ENCODE measurements at places on chromosomes 12 and 14. TPM values are rescaled to one million over a fixed set of nuclear protein-coding genes. Genes with fewer than 3 reads are reported as not detected.

GRCh38 chr12:2319737-2320506 is 267.1 kb downstream of the CACNA1C start:
- DNase-seq: no peak

GRCh38 chr12:50841716-50842531 is 802 bp upstream of the TMPRSS12 start:
- DNase-seq: no peak

DNA sequence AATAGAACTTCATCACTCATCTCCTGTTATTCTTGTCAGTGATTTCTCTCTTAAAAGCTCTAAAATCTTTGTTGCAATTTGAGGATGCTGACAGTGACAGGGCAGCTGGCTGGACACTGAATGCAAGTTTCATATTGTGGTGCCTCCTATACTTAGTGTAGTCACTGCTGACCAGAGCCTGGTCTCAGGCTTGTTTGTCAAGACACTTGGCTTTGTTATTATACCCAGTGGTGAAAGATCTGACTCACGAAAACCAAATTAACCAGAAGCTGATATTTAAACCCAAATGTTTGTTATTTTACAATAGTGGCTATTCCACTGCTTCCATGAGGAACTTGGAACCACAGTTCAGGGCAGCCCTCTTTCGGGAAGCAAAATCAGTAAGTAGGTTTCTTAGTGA is 42.8 kb downstream of the RPGRIP1 start:
- DNase-seq: no peak

BRAP gene
- total RNA-seq: 18.1 TPM

MMP17 gene
- not detected for total RNA-seq

DNA sequence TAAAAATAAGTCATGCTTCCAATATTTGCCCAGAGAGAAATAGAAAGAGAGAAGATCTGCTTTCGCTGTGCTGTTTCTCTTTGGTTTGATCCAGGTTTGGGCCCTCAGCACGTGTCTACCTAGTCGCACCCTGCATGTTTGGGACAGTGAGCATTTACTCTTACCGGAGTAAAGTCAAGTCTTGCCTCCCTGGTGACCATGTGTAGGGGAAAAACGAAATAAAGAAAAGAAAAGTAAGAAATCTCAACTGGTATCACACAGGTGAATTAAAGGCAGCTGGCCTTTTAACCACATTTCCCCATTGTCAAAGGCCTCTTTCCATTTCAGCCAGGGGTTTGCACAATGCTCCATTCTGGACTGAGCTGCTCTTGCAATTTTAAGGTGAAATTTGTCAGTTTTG is 619.4 kb downstream of the VRK1 start:
- no peak for DNase-seq

DNA sequence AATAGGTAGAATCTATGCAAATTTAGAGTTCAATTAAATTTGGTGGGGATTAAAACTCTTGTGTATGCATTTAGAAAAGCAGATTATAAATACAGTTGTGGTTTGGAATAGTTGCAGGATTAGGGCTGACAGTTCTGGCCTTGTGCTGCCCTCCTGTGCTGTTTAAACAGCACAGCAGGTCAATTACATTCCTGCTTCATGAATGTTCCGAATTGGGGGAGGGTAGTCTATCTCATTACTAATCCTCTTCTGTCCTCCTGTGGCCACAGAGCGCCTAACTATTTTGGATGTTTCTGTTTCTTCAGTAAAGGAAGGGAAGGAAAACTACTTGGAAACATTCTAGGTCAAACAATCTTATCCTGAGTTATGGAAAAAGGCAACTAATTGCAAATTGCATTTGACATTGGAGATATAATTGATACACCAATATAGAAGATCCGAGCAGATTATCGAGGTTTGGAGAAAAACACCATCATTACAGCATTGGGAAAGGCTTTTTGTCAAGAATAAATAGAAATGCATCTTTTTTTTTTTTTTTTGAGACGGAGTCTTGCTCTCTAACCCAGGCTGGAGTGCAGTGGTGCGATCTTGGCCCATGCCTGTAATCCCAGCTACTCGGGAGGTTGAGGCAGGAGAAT is 8.7 kb upstream of the GPR19 start:
- DNase-seq: no peak

BIN2 gene
- 28.1 TPM for total RNA-seq

GRCh38 chr14:44657696-44658388 is 150.8 kb upstream of the FSCB start:
- DNase-seq: no peak

Data from GM12878 (cell line).